CD4-positive, alpha-beta T cell treated with Interferon gamma for 1 hour (primary cell): ENCODE measurements at places on chromosomes 7 and 10.

GRCh38 chr7:157627033-157627432, 290.2 kb downstream of the DNAJB6 start:
- no peak for DNase-seq

GRCh38 chr7:28984631-28985030, 26.5 kb upstream of the TRIL start:
- DNase-seq = no peak

- no peak for DNase-seq
These were observed 7.6 kb upstream of the PDE1C start for GRCh38 chr7:32077806-32078205.

- no peak for DNase-seq
These were observed 569.7 kb upstream of the MKI67 start for GRCh38 chr10:128695931-128696330.

DNA sequence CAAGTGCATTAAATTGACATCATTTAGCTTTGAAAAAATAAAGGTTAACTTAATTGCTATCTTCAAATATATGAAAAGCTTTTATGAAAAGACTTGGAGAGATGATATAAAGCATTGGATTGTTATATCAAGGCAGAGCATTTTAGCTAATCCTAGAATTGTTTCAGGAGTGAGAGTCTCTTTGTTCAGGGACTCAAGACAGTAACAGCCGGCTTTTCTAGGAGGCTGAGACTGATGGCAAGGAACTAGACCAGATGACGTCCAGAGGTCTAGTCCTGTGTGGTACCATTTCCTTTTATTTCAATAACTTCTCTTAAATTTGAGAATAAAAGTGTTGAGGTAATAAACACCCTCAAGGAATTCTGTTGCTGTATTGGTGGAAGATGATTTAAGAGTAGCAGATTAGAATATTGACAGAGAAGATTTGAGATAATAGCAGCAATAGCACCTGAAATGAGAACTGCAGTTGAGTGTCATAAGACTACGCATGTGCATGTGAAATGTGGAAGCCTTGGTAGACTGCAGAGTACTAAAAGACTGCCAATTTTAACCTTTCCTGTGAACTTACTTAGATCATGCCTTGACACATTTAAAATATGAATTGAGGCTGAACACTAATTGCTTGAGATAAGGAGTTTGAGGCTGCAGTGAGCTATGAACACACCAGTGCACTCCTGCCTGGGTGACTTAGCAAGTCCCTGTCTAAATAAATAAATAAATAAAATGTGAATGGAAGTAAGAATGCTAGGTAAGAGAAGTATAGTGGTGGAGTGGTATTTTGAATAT, 79.6 kb downstream of the ZNRF2 start:
- DNase-seq = no peak

- DNase-seq = no peak
These were observed 114.5 kb upstream of the CAV2 start for GRCh38 chr7:116384936-116385635.

DNA sequence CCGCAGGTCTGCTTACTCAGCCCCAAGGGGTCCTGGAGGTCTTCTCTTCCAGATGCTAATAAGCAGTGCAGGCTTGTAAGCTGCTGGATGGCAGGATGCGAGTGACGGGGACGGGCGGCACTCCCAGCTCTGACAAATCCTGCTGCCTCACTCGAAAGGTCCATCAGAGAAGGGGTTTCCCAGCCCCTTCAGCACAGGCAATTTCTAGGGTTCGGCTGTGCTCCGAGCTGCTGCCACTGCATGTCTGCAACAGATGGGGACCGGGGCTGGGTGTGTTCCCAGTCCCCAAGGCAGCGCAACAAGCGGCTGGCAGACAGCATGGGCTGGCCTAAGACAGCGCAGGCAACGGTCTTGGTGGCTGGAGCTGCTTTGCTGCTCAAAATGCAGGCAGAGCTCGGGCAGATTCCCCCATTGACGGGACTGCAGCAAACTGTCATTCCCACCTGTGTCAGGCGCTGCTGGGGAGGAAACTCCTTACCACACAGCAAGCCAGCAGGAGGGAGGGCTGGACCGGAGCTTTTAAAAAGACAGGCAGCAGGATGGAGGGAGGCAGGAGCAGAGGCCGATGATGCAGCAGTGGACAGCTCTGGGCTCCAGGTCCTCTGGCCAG, 62.4 kb downstream of the PRKAG2 start:
- DNase-seq = no peak

DNA sequence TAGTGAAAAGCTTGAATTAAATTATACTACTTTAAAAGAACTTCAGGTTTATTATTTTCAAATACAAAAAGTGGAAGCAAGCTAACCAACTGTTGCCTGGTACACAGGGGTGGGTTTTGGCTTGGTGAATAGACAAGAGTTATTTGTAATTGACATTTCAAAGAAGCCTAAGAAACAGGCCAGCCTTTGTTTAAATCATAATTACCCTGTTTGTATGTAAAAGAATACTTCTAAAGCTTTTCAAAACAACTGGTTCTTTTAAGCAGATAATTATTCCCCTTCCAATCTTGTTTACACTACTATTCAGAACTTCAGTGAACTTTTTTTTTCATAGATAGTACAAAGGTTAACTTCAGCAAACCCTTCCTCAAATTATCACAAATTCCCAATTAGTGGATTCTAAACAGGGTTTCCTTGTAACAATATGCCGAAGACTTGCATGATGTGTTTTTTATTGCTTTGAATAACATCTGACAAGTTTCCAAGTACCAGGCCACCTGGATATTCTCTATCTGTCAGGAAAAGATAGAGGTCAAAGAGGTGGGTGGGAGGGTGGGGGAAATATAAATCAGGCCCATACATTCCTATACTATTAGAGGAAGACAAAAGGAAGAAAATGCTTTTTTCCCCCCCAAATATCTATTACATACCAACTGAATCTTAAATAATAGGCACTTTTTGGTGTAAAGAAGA, 20.4 kb downstream of the SSMEM1 start:
- no peak for DNase-seq

DNA sequence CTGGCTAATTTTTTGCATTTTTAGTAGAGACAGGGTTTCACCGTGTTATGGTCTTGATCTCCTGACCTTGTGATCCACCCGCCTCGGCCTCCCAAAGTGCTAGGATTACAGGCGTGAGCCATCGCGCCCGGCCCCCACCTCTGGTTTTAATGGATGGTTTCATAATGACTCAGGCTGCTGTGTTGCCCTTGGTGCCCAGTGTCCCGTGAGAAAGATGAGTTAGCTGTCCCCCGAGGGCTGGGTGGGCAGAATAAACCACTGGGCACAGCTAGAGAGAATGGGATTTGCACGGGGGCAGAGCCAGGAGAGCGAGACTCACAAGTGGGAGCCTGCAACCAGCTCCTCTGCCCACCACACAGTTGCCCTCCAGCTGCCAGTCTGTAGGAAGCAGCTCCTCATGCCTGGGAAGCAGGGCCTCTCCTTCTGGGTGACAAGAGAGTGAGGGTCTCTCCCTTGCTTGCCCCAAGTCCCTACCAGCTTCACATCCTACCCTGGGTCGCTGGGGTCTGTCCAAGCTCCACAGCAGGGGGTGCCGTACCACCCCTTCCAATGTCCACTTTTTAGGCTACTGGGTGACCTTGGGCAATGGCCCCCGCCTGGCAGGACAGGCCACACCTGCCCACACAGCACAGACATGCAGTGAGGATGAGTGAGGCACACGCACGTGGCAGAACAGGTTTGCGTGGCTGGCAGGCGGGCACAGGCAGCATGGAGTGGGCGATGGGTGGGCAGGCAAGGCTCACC, 16.1 kb upstream of the NDST2 start:
- DNase-seq = no peak

DNA sequence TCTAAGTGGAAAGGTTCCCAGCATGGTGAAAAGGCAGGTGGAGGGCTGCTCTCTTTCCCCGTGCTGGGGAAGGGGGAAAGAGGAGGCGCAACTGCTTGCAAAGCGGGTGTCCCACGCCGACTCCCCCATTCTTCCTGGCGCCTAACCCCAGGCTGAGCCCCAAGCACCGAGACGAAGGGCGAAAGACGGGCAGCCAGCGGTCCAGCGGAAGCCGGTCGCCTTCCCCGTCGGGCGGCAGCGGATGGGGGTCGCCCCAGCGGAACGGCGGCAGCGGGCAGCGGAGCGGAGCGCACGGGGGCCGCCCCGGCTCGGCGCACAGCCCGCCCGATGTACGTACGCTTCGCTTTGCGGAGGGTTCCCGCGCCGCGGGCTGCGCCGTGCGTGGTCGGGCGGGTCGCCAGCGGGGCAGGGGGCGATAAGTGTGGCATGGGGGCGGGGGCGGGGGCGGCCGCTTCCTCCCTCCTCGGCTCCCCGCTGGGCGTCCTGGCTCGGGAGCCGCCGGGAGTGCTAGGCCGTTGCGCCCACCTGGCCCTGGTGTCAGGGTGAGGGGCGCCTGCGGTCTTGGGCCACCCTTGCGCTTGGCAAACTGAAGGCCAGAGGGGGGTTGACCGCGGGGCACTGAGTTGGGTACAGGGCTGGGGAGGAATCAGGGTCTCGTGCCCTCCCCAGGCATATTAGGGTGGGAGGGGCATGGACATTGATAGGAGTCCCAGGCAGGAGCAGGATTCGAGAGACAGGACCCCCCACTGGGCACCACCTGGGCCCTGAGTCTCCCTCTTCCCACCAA, 35.2 kb upstream of the HSPB1 start:
- DNase-seq = no peak

DNA sequence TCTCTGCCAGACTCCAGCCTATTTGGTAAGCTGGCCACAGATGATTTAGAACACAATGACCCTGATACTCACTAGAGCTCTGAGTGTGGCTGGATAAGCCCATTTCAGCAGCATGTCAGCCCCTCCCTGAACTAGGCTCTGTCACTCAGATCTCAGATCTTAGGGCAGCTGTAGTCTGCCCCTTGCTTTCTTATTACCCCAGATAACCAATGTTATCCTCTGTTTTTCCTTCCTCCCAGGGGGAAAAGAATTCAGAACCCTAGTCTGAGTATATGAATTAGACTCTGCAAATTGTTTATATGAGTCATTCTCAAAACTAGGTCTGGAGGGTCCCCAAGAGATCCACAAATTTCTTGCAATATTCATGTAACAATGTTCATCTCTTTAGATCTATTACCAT, 286.2 kb downstream of the KCNMA1 start:
- no peak for DNase-seq

DNA sequence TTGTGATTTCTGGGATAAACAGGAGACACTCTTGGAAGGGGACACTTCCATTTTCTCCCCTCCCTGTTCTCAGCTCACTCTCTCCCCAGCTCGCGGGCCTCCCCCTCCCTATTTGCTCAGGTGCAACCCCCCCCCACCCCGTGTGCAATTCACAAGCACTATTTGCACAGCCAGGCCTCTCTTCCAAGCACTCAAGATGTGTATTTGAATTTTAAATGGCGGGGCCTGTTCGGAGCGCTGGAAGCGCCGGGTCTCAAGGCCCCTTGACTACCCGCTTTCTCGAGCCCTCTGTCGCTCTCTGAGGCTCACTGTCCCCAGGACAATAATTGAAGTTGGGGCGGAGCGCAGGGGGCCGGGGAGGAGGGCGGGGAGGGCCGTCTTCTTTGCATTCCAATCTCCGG, 7.8 kb downstream of the SHH start:
- DNase-seq = no peak

DNA sequence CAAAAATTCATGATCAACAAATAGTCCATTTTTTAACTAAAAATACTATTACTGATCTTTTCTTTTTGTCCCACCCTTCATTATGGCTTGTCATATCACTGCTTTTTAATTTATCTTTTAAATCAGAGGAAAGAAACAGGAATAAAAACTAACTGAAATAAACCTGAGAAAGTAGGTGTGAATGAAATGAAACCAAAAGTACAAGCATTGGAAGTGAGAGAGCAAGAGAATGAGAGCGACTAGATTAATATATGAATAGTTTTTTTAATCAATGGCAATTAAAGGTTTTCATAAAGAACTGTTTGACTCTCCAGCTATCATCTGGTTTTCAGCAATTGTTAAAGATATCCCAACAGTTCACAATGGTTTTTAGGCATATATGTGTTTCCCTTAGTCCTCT, 137.8 kb downstream of the SPAG6 start:
- DNase-seq = no peak

- DNase-seq = no peak
These were observed 2.6 kb downstream of the PLEKHS1 start for GRCh38 chr10:113754125-113754524.

DNA sequence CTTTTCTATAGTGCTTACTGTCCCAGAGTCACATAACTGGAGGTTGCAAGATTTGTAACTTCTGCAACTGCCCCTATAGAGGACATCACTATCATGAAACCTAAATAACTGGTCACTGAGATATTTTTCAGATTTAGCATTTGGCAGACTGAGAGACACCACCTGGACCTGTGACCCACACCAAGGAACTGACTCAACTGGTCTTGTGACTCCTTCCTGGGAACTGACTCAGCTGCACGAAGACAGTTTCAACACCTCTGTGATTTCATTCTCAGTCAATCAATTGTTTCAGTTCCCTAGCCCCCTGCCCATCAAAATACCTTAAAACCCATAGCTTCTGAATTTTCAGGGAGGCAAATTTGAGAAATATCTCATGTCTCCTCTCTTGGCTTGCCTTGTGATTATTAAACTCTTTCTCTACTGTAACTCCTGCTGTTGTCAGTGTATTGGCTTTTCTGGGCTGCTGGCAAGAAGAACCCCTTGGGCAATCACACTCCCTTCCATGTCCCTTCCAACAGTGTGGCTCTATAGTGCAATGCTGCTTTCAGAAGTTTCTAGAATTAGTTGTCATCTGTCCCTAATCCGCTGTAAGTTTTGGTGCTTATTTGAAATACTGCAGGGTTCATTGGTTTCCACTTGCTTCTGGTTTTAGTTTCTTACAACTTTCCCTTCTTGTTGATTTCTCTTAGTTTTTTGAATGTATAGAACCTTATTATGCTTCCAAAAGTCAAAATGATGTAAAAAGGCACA, 127.8 kb upstream of the ADCY1 start:
- DNase-seq = no peak

DNA sequence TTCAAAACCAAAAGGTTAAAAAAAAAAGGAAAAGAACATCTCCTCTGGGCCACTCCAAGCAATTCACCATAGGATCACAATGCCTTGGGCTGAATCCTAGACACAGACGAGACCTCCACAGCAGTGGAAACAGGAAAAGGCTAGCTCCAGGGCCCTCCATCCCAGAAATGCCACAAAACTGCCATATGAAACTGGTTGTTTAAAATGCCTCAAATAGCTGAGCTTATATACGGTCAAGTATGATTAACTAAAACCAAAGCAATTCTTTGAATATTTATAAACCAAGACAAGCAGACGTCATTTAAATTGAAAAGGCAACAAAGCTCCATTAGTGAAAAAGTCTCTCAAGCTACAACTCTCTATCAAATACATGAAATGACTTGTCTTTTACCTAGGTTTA, 63.1 kb downstream of the DOCK4 start:
- DNase-seq = no peak
